ENCODE measurements at places on chromosomes 13 and 19. TPM values are rescaled to one million over a fixed set of nuclear protein-coding genes. Genes with fewer than 3 reads are reported as not detected.

RNF113B gene
- total RNA-seq = not detected

IL17D gene
- total RNA-seq = 6.4 TPM

TPTE2 gene
- total RNA-seq = not detected

AMH gene
- 1.7 TPM for total RNA-seq

NALCN gene
- total RNA-seq = 1.4 TPM

BCL2L12 gene
- 5.1 TPM for total RNA-seq

DNA sequence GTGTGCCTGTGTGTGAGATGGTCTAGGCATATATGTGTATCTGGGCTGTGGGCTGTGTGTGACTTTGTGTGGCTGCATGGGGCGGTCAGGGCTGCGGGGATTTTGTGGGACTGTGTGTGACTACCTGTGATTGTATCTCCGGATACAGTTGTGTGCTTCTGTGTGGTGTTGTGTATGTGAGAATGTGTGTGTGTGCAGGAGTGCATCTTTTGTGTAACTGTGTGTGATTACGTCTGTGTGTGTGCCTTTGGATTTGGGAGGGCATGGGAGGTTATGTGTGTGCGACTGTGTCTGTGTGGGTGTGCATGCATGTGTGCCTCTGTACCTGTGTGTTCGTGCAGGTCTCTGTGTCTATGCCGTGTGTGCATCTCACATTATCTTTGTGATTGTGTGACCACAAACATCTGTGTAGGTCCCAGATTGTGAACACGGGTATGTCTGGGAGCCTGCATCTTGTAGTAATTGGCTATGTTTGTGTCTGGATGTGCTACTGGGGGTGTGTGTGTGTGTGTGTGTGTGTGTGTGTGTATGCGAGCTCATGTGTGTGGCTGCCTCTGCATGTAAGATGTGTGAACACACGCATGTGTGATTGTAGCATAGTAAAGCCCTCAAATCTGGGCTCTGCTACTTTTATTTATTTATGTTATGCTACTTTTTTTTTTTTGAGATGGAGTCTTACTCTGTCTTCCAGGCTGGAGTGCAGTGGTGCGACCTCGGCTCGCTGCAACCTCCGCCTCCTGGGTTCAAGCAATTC, 7.6 kb downstream of the EHD2 start:
- DNase-seq = no peak

- DNase-seq = no peak
Measured at GRCh38 chr13:111187960-111188541, 72.9 kb downstream of the ARHGEF7 start.

GRCh38 chr13:43596924-43597598, 189.7 kb downstream of the ENOX1 start:
- no peak for DNase-seq

DNA sequence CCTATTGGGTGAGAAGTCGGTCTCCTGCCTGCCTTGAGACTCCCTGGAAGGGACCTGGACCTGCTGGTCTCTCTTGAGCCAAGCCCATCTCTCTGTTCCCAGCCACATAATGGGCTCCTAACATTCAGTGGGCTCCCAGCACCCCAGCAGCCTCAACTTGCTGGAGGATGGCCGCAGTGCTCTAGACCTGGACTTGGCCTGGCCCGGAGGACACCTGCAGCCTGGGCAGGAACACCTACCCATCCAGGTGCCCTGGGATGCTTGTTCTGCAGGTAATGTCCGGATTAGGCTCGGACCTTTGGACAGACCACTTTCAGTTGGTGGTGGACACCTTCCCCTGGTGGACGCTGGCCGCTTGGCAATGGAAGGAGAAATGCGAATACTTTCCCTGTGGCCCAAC, 214.6 kb downstream of the URI1 start:
- no peak for DNase-seq

- DNase-seq = no peak
Measured at GRCh38 chr13:76223565-76223964, 587.4 kb downstream of the LMO7 start.

DNA sequence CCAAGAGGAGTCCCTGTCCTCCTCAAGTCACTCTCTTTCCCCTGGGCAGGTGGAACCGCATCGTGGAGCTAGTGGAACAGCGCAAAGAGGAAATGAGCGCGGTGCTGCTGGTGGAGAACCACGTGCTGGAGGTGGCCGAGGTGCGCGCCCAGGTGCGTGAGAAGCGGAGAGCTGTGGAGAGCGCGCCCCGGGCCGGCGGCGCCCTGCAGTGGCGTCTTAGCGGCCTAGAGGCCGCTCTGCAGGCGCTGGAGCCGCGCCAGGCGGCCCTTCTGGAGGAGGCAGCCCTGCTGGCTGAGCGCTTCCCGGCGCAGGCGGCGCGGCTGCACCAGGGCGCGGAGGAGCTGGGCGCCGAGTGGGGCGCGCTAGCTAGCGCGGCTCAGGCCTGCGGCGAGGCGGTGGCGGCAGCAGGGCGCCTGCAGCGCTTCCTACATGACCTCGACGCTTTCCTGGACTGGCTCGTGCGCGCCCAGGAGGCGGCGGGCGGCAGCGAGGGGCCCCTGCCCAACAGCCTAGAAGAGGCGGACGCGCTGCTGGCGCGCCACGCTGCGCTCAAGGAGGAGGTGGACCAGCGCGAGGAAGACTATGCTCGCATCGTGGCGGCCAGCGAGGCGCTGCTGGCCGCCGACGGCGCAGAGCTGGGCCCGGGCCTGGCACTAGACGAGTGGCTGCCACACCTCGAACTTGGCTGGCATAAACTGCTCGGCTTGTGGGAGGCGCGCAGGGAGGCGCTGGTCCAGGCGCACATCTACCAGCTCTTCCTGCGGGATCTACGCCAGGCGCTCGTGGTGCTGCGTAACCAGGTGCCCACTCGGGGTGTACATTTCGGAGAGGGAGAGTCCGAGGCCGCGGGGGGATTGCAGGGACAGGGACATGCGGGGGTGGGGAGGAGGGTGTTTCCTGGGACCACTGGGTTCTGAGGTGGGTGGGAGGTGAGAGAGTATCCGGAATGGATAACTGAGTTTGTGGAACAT, 52.8 kb downstream of the SPTBN4 start:
- DNase-seq = peak; percentile 92

- DNase-seq = no peak
Measured at GRCh38 chr13:77696006-77696878, 1.2 kb upstream of the SLAIN1 start.

- DNase-seq = no peak
Measured at GRCh38 chr19:28235606-28236125, 977.3 kb downstream of the UQCRFS1 start.

DNA sequence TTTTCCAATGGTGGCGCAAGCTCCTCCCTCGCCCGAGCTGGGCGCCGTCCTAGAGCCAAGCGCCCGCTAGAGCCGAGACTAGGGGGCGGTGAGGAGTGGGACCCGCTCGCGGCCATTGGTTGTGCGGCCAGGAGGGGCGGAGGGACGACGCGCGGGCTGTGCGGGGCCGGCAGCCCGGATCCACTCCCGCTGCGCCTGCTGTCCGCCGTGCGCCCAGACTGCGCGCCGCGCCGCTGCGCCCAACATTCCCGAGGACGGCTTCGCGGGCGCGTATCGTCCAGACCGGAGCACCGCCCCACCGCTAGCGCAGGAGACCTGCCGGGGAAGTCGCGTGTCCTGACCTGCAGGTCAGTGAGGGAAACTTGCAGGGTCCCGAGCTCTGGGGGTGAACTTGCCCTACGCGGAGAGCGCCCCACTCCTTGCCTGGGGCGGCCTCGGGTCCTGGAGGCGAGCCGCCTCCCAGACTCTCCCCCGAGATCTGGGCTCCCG, at the start of gene SERTM1:
Gene SERTM1, plus strand, starts transcription at position 183 of the 489 bp plus-strand sequence. CDS start 21,059 bp downstream, outside the sequence.
- DNase-seq = peak; percentile 86

GRCh38 chr19:15274477-15274876, 42.2 kb upstream of the EPHX3 start:
- no peak for DNase-seq

DNA sequence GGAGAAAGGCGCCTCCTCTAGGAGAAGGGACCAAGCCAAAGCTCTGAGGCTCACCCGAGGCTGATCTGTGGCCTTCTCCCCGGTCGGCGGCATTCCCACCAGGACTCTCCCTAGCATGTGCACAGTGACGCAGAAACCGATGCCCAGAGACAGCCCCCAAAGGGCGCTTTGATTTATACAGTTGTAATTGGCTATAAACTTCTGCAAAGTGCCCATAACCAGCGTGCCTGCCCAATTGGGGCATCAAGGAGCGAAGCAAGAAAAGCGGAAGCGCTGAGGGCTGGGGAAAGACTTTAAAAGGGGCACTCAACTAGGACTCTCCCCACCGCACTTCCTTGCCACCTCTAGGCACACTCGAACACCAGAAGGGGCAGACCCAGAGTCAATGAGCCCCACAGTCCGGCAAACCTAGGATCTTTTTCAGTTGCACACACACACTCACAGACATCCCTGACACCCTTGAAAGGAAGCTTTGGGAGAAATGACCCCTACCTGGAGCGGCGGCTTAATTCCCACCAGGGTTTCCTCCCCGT, 1.8 kb downstream of the CDX2 start:
- DNase-seq = no peak

GRCh38 chr19:28966737-28967399, 246.1 kb downstream of the UQCRFS1 start:
- no peak for DNase-seq

DNA sequence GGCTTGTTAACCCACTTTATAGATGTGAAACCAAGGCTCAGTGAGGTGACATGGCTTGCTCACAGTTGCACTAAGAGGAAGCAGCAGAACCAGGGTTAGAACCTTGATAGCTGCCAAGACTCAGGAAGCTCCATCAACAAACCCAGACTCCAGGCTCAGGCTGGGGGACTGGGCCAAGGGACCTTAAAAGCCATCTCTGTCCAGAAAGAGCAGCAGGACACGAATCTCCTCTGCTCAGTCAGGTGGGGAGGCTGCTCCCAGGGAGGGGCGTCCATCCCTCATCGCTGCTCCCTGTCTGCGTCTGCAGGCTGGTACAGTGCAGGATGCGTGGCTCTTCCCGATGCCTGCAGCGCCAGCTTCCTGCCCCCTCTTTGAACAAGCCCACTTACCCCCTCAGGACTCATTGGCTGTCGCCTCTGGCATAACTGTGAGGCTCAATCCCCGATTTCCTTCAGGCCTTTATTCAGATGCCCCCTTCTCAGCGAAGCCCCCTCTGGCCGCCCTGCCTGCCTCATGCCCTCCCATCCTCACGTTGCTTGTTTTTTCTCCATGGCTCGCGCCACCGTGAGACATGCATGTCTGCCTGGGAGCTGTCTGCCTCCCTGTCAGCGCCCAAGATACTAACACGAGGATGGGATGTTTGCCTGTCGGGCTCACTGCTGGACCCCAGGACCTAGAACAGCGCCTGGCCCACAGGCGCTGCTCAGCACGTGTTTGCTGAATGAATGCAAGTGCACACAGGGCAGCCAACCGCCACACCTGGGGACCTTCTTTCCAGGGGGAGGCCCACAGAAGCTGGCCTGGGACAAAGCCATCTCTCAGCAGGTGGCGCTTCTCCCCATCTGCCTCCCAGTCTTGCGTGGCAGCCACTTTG, 21.5 kb downstream of the AKT2 start:
- DNase-seq = no peak

GRCh38 chr19:4208385-4209094, 20.8 kb upstream of the EBI3 start:
- no peak for DNase-seq

DNA sequence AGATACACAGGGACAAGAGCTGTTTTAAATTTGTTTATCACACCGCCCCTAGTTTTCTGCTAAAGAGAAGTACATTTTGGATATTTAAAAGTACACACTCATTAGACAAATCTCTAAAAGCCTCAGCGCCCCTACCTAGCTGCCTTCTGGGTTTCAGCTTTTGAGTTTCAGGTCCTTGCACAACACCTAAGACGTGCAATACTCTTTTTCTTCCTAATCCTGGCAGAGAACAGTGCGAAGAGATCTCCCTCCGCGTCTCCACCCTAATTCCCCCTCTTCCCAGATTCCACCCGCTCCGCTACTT, 421 bp upstream of the KLF5 start:
- no peak for DNase-seq

- peak; percentile 89 for DNase-seq
Measured at GRCh38 chr13:78603240-78603957, at the start of gene POU4F1. POU4F1 (minus strand) TSS chr13:78603552; CDS start chr13:78603326, 226 bp downstream.

DNA sequence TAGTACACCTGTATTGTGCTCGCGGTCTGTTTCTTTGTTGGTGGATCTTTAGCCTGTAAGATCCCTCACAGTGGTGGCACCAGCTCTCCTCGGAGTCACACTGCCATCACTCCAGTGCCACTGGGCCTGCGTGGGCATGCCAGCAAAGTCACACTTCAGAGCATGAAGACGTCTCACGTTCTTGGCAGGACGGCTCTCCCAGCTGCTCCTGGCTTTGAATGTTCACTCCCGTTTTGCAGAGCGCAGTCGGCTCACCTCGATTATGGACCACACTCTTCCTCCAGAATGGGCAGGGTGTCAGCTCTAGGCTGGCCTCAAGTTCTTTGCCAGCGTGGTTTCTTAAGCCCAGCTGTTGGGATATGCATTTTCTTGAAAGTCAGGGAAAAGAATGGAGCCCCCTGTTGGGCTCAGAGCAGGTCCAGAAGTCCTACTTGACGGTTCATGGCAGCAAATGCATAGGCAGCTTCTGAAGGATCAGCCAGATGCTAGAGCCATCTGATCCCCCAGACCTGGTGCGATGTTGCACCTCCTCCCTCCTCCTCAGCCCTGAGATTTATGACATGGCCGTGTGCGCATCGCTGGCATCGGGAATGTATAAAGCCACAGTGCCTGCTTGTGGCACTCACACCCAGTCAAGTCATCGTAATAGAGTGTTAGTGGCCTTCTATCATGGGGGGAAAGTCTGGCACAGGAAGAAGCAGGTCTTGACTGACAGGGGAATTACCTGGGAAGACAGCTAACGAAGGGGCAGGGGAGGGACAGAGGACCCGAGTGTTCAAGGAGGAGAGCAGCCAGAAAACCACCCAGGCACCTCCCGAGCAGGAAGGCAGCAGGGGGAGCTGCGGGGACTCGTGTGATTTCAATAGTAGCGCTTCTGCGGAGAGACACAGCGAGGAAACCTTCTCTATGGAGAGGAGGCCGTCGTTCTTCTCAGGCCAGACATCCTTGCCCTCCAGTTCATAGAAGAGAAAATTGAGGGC, 40.2 kb upstream of the NPAS1 start:
- no peak for DNase-seq

DNA sequence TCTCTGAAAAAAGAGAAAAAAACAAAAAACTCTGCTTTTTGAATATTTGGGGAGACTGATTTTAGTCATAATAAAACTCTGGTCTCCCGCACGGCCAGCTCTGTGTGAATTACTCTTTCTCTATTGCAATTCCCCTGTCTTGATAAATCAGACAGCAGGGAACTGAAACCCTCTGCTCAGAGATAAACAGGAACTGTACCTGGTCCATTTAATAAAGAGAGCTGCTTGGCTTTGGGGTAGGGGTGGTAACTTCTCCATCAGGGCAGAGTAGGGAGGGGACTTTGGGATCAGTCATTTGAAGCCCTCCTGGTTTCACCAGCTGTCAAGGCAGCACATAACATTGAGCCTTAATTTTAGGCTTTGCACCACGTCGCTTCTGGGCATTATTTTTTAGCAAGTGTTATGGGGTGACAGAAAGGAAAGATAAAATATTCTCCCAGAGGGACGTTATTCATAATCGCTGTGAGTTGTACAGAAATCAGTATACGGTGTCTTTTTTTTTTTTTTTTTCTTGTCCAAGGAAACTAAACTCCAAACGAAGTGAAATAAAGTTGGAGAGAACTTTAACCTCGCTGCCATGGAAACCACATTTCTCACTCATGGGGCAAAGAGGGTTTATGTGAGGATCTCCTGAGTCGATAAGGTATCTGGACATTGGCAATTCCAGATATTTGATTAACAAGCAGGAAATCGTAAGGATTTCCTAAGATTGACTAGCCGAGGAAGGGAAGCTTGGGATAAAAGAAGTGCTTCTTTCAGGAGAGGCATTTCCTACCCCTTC, 99.0 kb upstream of the MRI1 start:
- no peak for DNase-seq

GRCh38 chr19:15621801-15622200, 6.8 kb downstream of the CYP4F8 start:
- DNase-seq = no peak

GRCh38 chr19:2533686-2534422, 57.9 kb downstream of the GADD45B start:
- no peak for DNase-seq
